Fibroblast of upper back skin (primary cell): ENCODE measurements at places on chromosomes 1 and 21.
A peak's percentile ranks its signal among the peaks of the same experiment; 100 is the strongest.

- DNase-seq: peak; percentile 7
Measured at GRCh38 chr1:101388904-101389546, 152.2 kb downstream of the S1PR1 start.

GRCh38 chr1:200134116-200134515 lies 106.6 kb downstream of the NR5A2 start:
- DNase-seq: no peak

DNA sequence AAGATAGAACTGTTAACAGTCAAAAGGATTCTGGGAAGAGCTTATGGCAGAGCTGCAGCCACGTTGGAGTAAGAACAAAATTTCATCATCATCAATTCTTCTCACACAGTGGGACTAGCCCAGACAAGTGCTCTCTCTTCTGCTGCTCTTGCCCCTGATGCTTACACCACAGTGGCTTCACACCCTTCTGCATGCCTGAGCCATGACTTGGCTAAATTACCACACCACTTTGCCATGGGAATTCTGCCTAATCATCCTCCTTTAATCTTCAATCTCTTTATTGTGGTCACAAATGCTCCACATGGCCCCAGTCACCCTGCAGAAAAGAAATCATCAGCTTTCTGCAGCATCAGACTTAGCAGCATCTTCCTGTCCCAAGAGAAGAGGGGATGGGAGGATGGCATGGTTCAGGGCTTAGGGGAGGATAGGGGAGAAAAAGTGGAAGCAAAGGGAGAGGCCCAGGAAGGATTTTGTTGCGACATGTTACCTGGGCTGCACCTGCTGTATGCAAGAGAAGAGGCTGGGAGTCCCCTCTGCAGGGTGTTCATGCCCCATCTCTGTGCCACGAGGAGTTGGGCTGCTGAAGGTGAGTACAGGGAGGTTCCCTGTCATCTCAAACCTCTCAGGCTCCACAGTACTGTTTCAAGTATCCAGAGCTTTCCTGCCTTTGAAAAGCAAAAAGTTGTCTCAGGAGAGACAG lies 9.0 kb upstream of the RPTN start:
- DNase-seq: peak; percentile 72

DNA sequence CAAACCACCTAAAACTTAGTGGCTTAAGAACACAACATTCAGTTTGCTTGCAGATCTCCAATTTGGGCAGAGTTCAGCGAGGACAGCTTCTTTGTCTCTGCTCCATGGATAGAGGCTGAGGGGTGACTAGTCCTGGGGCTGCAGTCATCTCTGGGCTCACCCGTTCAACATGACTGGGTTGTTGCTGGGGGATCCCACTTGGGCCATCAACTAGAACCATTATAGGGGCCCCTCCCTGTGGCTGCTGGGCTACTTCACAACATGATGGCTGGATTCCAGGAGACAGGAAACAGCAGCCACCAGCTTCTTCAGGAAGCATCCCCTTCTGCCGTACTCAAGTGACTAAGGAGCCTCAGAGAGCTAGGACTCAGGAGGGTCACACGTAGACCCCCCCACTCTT lies 140.9 kb downstream of the RHOU start:
- DNase-seq: no peak

DNA sequence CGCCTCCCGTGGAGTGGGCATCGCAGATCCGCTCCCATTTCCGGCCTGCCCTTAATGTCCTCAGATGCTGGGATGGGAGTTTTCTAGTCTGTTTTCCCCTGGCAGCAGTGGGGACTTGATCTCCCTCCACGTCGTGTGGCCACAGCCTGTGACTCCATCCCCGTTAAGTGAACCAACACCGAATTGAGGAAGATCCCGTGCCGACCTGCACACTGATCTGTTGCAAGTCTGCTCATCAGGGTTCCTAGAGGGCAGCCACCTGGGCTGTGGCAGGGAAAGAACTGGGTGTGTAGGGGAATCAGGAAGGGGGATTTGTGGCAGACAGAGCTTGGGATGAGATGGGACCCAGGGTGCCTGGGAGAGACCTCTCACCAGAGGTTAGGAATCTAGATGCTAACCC lies 23.3 kb upstream of the CDK18 start:
- DNase-seq: no peak

- DNase-seq: peak; percentile 7
Measured at GRCh38 chr1:32454726-32455125, 10.1 kb upstream of the ZBTB8B start.

DNA sequence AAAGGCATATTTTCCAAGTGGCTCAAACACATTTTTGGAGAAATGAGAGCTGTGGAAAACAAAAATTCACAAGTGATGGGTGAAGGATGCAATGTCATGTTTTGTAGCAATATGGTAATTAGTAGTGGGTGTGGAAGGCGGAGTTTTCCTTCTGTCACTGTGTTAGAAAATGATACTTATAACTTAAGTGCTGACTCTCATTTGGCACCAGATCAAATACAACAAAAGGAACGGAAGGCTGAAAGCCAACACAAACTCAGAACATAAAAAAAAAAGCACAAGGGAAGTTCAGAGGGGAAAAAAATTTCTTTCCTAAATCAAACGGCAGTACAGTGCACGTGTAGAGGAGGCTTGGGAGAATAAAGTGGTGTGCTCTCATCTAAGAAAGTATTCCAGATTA lies at the start of gene TNFSF18:
Gene TNFSF18, minus strand, starts transcription at position 77 of the 400 bp plus-strand sequence. Its CDS starts 45 bp downstream, at position 32.
- DNase-seq: no peak

DNA sequence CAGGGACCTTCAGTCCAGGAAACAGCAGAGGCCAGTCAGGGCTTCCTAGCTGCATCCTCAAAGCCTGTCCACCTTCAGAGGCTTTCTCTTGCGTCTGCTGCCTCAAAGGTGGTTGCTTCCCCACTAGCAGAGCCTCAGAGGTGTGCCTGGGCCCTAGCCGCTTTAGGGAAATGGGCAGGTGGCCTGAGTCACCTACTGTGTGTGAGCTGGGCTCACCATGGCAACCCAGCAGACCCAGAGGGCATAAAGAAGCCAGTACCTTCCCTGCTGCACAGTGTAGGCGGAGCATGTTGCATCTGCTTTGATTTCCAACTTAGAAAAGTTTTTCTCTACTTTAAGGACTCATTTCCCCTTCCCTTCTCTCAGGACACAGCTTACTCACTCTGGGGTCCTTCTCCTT lies 12.5 kb downstream of the SLC9A1 start:
- DNase-seq: no peak

DNA sequence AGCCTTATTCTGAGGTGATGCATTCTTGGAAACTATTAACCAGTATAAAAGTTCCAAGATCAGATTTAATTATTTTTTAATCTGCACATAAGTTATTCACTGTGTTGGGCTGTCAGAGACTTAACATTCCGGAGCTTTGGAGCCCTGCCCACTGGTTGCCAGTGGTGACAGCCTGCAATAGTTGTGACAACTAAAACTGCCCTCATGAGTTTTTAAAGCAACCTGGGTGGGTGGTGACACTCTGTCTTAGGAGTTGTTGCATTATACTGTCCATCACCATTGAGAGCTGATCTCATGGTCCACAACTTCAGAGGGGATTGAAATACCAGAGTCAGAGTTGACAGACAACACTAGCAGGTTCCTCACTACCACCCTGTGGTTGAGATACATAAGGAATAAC lies 653.9 kb upstream of the USP24 start:
- peak; percentile 64 for DNase-seq

GRCh38 chr1:153649863-153650235 lies 8.7 kb upstream of the SNAPIN start:
- DNase-seq: no peak

DNA sequence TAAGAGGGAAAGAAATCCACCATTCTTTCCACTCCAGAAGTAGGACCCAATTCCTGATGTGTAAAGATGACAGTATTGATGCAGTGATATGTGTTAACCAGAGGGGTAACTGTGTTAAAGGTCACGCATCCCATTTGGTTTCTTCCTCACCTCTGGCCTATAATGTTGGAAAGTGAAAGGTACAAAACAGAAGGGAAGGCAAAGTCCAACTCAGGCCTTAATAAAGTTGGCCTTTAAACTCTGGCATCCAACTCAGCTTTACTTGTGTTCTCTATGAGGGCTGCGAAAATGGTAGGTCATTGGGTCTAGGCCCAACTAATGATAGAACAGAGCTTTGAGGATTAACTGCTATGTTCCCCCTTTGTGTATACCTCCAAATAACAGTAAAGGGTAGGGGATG lies 17.9 kb downstream of the CYP2J2 start:
- no peak for DNase-seq

DNA sequence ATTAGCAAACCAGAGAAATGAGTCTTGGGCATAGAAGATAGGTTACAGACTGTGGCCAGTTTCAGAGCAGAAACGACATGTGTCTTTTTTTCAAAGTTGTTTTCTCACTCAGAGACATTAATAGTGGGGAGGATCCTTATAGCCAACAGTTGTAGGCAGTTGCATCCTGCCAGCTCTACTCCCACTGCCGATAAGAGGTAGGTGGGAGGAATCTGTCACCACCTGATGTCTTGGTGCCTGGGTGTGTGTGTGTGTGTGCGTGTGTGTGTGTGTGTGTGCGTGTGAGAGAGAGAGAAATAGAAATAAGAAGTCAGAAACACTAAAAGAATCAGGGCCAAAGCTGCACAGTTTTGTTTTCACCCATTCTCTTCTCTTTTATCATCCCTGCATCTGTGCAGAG lies 219.5 kb downstream of the ZP4 start:
- DNase-seq: no peak

- DNase-seq: no peak
Measured at GRCh38 chr21:42534421-42535378, 21.0 kb downstream of the SLC37A1 start.

- DNase-seq: no peak
Measured at GRCh38 chr1:244329591-244330317, 122.0 kb downstream of the ADSS2 start.

DNA sequence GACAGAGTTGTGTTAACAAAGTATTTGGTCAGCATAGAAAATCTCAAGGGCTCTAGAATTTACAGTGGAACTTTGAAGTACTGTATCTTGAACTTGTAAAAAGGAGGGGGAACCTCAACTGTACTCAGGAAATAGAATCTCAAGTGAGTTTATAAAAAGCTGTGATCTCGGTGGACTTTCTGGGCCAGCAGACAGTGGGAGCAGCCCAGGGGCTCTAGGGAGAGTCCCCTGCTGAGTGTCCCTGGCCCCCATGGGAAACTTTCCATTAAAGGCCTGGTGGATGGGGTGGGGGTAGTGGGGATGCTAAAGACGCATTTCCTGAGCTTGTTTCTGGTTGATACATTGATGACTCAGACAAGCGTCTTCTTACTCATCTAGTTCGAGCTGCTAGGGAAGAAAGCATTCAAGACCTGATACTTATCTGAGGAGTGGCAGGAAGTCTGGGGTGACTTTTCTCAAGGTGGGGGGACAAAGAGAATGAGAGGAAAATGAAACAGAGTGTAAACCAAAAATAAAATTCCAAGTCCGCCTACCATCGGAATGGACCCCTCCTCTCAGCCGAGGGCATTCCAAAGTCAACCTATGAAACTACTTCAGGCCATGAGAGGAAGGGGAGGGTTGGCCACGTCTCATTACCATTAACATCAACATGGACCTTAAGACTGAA lies 65.5 kb downstream of the NID1 start:
- peak; percentile 91 for DNase-seq

- DNase-seq: peak; percentile 93
Measured at GRCh38 chr1:151540021-151540981, at the start of gene TUFT1. Gene TUFT1 (plus strand): TSS chr1:151540309. CDS start chr1:151540367, 58 bp downstream.

DNA sequence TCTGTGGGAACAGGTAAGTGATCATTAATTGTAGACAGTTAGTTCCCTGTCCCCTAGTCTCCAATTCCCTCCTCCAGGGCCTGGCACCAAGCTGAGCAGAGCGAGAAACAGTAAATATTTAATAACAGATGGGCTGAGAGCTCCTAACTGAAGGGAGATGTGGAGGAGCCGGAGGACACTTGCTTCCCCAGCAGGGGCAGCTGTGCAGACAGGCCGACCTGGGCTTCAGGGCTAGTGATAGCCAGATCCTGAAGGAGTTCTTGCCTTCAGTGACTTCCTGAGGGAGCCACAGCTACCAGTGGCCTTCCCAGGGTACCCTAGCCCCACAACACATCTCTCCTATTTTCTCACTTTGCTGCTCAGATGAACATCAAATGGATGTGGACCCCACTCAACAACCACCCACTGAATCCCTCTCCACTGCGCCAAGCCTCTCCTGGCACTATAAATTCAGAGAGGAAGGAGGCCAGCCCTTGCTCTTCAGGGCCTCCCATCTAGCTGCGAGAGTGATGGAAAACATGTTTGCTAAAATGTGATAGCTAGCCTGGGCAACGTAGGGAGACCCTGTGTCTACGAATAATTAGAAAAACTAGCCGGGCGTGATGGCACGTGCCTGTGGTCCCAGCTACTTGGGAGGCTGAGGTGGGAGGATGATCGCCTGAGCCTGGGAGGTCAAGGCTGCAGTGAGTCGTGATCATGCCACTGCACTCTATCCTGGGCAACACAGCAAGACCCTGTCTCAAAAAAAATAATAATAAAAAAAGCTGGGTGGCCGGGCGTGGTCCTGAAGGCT lies 26.9 kb upstream of the SYNC start:
- DNase-seq: no peak

- no peak for DNase-seq
Measured at GRCh38 chr1:112975336-112975735, 19.3 kb upstream of the SLC16A1 start.

DNA sequence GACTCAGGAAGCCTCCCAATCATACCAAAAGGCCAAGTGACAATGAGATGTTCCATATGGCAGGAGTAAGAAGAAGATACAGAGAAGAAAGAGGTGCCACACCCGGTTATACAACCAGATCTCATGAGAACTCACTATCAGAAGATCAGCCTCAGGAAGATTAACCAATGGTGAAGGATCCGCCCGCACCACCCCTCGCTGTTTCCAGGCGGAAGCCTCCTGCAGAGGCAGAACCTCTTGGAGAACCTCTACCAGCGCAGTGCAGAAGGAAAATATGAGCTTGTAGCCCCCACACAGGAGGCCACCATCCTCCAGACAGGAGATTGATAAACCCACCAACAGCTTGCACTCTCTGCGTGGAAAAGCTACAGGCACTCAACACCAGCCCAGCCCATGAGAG lies 245.1 kb downstream of the POTED start:
- DNase-seq: no peak

DNA sequence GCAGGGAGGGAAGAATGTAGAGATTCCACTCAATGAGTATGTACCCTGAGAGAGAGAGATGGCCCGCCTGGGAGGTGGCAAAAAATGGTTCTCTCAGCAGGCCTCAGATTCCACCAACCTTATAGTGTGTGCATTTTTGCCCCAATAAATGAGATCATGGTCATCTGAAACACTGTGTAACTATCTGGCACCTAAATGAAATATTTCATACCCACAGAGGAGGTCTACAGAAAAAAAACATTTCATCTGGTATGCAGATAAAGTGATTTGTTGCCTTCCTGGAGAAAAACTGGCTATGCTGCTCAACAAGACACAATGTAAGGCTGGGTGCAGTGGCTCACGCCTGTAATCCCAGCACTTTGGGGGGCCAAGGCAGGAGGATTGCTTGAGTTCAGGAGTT lies 4.9 kb downstream of the TMCO2 start:
- peak; percentile 48 for DNase-seq
